ENCODE measurements at places on chromosomes 6 and 20.

DNA sequence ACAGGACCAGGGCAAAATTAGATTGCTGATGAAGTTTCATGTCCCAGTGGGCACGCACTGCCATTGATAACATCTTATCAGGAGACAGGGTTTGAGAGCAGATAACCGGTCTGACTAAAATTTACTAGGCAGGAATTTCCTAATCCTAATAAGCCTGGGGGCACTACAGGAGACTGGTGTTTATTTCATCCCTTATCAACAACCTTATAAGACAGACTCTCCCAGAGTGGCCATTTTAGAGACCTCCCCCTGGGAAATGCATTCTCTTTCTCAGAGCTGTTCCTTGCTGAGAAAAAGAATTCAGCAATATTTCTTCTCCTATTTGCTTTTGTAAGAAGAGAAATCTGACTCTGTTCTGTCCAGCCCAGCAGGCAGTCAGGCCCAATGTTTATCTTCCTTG lies 423.4 kb upstream of the IMPG1 start:
- DNase-seq, result no peak

GRCh38 chr6:117167520-117168271 lies 97.7 kb upstream of the VGLL2 start:
- no peak for DNase-seq

DNA sequence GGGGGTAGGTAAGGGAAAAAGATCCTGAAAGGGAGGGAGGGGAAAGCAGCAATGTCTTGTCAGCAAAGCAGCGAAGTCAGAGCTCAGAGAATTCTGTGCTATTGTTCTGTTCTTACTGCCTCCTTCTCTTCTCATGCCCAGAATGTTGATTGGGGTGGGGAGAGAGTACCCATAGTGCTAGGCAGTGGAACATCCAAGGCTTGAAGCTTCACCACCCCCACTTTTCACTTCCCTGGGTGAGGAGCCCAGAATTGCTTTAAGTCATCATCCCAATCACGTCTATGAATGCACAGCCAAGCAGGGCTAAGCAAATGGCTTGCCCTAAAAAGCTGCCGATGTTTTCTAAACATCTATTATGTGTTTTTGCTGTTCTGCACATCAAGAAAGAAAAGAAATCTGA lies 16.5 kb downstream of the REPS1 start:
- DNase-seq, result no peak

DNA sequence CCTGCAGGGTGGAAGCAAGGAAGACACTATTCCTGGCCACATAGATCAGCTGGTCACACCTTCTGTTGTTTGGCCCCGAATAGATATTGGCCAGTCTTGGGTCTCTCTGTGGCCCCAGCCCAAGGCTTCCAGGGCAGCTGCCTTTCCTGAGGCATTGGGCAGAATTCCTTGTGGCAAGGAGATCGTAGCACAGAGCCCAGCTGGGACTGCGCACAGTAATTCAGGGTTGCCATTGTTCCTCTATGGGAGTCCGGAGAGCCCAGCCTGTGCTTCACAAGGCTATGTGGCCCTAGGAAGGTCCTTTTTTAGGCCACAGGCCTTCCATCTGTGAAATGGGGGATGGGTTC lies 6.9 kb downstream of the SGK2 start:
- DNase-seq, result no peak

- no peak for DNase-seq
Measured at GRCh38 chr20:21074605-21075336, 31.4 kb downstream of the LINC00237 start.

- DNase-seq, result no peak
Measured at GRCh38 chr6:83008626-83009025, 57.0 kb downstream of the UBE3D start.

- DNase-seq, result no peak
Measured at GRCh38 chr6:39496915-39497314, 174.4 kb upstream of the KCNK16 start.

- DNase-seq, result peak; percentile 33
Measured at GRCh38 chr6:111087106-111087835, at the start of gene SLC16A10. Gene SLC16A10 (plus strand): TSS chr6:111087503. CDS start chr6:111087753, 250 bp downstream.

GRCh38 chr6:31533455-31533841 lies 4.7 kb downstream of the MCCD1 start:
- no peak for DNase-seq

DNA sequence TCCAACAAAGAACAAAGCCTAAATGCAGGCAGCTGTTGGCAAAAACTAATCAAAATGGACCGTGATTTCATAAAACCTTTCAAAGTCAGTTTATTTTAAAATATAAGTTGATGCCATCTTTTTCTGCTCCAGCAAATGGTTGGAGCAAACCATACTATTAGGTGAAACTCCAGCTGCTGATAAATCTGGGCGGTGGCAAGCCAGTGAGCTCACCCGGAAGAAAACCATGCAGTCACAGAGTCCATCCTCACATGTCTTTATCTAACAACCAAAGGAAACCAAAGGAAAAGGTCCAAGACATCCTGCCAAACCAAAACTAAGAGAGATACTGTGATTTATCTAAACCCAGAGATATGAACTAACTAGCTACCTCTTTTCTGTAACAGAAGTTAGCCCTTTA lies 72.6 kb downstream of the HIVEP2 start:
- DNase-seq, result no peak

- no peak for DNase-seq
Measured at GRCh38 chr6:29747688-29748250, 24.5 kb downstream of the HLA-F start.

- no peak for DNase-seq
Measured at GRCh38 chr20:39939241-39939865, 749.7 kb downstream of the MAFB start.

All from AML-193 (cell line).